GM12891 (cell line): ENCODE measurements at places on chromosomes 4 and X.

- DNase-seq = no peak
Measured at GRCh38 chr4:41709844-41710481, 38.6 kb downstream of the PHOX2B start.

- no peak for DNase-seq
Measured at GRCh38 chrX:129653971-129654651, 645 bp downstream of the APLN start.

DNA sequence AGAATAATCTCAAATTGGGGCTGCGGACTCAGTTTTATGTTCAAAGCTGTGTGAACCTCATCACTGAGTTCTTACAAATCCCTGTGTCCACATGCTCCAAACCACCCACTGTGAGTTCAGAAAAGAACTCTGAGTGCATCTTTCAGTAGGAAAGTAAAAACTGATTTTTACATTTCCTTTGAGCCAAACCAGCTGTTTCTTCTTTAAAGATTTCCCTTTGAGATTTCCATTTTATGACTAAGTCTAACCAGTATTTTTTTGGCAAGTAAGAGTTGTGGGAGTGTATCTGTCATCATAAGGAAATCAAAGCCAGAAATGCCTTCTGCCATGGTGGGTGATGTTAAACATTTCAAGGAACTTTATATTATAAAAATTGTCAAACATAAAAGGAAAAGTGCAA, 100.0 kb downstream of the TET2 start:
- DNase-seq = no peak

GRCh38 chr4:105232374-105232773, 85.7 kb downstream of the TET2 start:
- DNase-seq = no peak

DNA sequence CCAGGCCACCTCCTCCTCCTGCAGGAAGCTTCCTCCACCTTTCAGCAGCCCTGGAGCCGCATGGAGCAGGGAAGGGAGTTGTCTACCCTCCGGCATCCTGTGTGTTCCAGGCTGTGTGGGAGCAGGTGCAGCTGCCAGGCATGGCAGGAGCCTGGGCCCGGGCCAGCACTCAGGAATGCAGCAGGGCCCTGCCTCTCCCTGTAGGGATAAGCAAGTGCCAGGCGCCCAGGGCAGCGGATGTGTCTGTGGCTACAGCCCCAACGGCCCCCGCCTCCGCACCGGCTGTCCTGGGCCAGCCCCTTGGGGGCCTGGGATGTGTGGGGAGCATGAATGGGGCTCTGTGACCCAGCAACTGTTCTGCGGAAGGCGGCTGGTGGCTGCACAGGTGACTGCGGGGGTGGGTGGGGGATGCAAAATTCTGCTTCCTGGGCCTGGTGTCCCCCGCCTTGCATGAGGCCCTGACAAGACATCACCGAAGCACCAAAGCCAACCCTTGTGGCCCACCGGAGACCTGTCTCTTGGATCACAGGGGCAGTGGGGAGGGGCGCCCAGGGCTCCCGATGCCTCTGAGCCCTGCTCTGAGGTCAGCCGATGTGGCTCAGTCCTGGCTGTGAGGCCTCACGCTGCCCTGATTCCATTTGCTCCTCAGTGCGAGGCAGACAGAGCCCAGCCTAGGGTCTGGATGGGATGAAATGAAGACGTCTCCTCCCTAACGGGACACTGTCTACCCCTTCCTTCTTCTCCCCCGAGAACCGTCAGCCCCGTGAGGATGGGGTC, 1.4 kb upstream of the DOK7 start:
- no peak for DNase-seq
